ENCODE measurements at places on chromosomes 16 and 17.

GRCh38 chr17:61856035-61856434 lies 7.3 kb downstream of the BRIP1 start:
- DNase-seq = no peak

- no peak for DNase-seq
These were observed 86.6 kb upstream of the NETO2 start for GRCh38 chr16:47230296-47230695.

DNA sequence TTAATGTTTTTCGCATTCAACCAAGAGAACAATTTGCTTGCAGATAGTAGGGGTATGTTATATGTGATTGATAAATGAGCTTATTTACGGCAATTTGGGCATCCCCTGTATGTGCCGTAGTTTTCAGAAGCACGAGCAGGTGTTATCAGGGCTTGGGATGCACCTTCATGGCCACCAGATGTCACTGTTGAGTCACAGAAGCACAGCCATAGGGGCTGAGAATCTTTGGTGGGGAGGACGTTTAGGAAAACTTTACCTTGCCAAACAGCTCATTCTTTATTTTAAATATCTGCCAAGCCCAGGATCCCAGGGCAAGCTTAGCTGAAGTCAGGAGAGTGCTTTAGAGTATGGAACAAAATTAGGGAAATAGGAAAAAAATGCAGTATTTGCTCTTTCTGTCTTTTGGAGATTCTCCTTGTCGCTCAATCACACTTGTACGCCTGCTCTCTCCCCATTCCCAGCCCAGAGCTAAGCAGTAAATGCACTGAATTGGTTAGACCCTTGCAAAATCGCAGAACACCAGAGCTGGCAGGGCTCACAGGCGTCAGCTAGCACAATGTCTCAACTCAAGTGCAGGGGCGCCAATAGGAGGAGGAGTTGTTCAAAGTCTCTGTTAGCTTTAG lies 93.6 kb upstream of the MPHOSPH6 start:
- peak; percentile 68 for DNase-seq

DNA sequence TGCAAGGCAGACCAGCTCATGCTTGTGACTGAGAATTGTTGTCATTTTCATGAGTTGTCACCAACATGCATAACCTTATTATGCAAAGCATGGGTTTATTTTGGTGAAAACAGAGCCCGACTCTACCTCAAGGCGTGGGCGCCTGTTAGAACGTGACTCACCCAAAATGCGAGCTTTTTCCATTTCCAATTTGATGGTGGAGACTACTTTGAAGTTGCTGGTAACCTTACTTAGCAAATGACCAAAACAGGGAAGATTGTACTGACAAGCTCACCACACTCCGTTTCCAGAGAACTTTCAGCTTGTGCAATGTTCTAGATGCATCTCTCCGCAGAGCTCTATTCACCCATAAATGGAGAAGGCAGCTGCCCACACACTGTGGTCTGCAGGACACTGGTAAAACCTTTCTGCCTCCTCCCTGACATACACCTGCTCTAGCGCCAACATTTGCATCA lies 284.5 kb downstream of the MAF start:
- DNase-seq = no peak

- DNase-seq = peak; percentile 70
These were observed 198.0 kb upstream of the MPHOSPH6 start for GRCh38 chr16:82368041-82368440.

DNA sequence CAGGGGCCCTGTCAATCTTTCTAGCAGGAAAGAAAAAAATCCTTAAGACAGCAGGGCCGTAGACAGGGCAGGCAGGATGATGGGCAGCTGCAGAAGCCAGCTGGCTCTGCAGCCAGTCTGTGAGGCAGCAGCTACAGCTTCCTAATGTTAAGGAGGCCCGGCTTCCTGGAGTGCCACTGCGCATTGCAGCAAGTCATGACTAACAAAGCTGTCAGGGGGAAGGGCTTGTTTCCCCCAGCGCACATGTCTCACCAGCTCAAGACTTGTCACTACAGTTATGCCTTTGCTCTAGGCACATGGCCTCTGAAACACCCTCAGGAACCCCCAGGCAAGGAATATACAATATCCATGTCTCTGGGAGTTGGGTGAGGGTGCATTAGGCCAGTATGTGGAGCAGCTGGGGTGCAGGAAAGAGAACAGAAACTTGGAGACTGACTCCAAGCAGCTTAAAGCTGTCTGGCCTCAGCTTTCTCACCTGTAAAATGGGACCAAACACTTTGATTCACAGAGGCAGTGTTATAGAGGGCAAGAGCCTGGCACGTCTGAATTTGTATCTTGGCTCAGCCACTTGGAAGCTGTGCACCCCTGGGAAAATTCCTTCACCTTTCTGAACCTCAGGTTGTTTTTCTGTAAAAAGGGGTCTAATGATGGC lies 220.0 kb downstream of the HAPSTR1 start:
- peak; percentile 73 for DNase-seq

DNA sequence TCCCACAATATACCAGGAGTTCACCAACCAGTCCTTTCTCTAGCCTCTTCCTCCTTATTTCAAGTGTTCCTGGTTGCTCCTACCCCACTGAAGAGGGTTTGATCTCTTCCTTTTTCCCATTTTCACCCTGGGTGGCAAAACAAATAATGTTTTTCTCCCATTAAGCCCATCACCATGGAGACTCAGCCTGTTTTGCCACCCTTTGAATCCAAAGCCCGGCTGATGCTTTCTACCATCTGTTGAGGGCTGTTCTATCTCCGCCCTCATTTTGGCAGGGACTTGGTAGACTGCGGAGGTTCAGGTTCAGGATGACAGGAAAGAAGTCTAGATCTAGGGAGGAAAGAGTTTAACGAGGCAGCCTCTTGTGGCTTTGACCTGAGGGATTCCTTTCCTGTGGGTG lies 2.6 kb downstream of the DNAH2 start:
- peak; percentile 40 for DNase-seq

DNA sequence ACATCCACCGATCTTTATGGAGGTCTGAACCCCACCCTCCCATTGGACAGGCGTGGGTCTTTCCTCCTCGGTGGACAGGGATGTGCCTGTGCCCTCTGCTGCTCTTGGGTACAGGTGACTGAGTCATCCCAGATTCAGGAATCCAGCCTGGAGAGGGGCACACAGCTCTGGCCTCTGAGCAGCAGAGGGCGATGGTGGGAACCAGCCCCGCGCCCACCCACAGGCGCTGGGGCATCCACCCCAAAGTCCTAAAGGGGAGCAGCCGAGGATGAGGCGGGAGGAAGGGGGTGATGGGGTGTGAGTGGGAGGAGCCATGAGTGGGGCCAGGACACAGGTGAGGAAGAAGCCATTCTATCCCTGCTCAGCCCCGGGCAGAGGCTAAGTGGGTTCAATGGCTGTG lies 35.0 kb downstream of the ENGASE start:
- DNase-seq = peak; percentile 28

- no peak for DNase-seq
These were observed 478.2 kb upstream of the EEF2KMT start for GRCh38 chr16:5575646-5576245.

DNA sequence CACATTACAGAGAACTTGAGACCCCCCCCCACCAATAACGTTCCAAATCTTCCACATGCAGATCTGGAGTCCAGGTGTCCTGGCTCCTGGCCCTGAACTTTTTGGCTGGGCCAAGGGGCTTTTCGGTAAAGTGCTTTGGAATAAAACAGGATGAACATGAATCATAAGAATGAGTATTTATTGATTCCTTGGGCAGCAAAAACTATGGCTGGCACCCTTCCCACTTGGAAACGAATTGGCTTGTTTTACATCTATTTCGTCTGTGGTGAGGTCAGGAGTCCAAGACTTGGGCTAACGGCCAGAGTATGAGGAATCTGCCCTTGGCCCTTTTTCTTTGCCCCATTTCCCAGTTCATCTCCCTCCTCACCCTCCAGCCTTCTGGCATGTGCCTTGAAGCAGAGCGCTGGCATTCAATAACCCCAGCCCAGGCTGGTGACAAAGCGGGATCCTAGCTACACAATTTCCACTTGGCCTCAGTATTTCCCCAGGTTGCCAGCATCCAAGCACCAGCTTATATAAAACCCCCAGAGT lies 4.1 kb upstream of the UBTF start:
- no peak for DNase-seq

DNA sequence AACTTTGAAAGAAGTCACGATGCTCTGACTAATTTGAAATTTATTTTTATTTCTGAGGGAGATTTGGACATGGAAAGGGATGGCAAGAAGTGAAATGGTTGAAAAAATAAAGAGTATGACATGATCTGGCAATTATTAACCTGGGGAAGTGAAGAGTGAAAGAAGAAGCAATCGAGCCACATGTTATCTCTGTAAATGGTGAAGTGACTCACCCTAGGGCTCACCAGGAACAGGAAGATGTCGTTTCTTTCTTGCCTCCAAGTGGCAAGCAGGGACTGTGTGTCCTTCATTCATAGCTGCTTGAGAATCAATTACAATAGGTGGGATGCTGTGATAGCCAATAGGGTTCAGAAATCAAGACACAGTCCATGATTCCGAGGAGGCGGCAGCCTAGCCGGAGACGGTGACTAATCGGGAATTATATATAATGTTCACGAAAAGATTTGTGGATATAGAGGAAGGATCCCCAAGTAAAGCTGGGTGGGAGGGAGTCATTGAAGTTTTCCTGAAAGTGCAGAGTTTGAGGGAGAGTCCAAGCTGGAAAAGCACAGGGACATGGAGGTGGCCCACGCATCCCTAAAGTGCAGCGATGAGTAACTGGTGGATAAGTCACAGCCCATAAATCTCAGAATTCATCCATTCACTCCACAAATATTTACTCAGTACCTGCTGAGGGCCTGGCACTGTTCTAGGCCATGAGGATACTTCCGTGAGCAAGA lies 18.2 kb upstream of the KRT20 start:
- DNase-seq = no peak

DNA sequence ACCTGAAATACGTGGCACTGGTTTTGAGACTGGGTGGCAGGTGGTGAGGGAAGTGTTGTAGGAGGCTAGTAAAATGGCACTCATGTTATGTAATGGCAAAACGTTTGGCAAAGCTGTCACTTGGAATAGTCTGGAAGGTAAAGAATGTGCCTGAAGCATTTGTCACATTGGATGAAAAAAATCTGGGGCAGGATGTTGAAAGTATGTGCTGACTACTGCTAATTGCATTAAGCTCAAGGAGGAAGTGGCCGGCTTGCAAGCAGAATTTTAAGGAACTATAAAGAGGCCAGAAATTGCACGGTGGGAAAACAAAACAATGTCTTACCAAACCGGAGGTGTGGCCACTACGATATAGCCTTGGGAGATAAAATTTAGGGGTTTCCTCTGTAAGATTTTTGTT lies 26.6 kb upstream of the NLRP1 start:
- peak; percentile 57 for DNase-seq

GRCh38 chr17:12995106-12995895 lies 22.5 kb downstream of the ELAC2 start:
- DNase-seq = no peak

- DNase-seq = no peak
These were observed 11.3 kb downstream of the GFOD2 start for GRCh38 chr16:67707790-67708189.

DNA sequence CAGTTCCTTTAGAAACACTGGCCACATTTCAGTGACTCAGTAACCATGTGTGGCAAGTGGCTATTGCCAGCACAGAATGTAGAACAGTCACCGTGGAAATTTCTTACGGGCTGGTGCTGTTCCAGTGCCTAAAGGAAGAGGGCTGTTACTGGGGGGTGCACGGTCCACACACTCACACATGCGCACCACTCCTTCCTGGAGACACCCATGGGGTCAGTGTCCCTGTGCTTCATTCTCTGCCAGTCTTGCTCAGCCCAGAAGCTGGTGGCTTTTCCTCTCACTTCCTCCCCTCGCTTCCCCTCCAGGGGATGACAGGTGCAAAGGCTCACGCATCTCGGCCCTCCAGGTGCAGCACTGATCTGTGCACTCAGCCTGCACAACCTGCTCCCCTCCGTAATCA lies 115.6 kb downstream of the CCDC182 start:
- no peak for DNase-seq

GRCh38 chr16:1082952-1083675 lies 10.6 kb downstream of the SSTR5 start:
- DNase-seq = no peak

GRCh38 chr17:14112407-14112806 lies 43.1 kb downstream of the COX10 start:
- DNase-seq = no peak

- no peak for DNase-seq
These were observed 30.5 kb downstream of the TMEM98 start for GRCh38 chr17:32958418-32958817.

- no peak for DNase-seq
These were observed 91.6 kb downstream of the CMC2 start for GRCh38 chr16:80915079-80915450.

- DNase-seq = no peak
These were observed 1103.3 kb upstream of the EEF2KMT start for GRCh38 chr16:6200861-6201260.

GRCh38 chr17:50095626-50096037 lies 481 bp downstream of the PDK2 start:
- DNase-seq = no peak

GRCh38 chr17:58224315-58224714 lies 5.3 kb upstream of the MKS1 start:
- DNase-seq = peak; percentile 76

DNA sequence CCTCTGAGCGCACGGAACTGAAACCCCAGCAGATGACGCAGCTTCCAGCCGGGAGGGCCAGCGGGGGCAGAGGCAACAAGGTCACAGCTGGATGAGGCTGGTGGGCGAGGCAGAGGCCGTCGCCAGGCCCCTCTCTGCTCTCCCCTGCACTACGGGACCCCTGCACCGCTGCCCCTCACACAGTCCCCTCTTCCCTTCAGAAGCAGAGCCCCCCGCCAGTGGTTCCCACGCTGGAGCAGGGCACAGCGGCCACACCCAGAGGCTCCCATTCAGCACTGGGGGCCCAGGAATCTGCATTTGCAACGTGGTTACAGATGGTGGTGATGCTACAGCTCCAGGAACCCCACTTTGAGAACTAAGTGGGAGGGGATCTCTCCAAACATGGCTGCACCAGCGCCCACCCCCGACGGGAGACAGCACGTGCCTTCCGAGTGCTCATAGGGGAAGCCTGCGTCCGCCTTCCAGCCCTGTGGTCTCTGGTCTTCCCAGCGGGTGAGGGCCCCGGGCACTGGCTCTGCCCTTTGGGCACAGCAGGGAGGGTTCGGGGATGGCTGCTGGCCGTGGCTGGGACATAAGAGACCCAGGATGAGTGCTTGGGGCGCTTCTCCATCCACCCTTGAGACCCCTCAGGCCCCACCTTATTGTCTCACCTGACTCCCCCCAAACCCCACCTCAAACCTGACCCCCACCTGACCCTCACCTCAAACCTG lies 4.7 kb upstream of the RAB40B start:
- no peak for DNase-seq

Measured in mesendoderm (in vitro differentiated cells).